Cardiac muscle cell (in vitro differentiated cells and primary cell): ENCODE measurements at places on chromosomes 3 and 15. TPM values are rescaled to one million over a fixed set of nuclear protein-coding genes. Genes with fewer than 3 reads are reported as not detected.

The SLC22A14 gene
- total RNA-seq = 0.07 and 0.12 TPM in 2 replicates

The AADAC gene
- total RNA-seq = not detected in 2 replicates

The PLCH1 gene
- 6.2 and 7.8 TPM in 2 replicates for total RNA-seq

The GLDN gene
- 0.07 and 0.92 TPM in 2 replicates for total RNA-seq

The HAPLN3 gene
- total RNA-seq = 9.9 and 21.7 TPM in 2 replicates

The RPP14 gene
- total RNA-seq = 7.9 and 11.1 TPM in 2 replicates

The SEMA5B gene
- total RNA-seq = 2.3 and 3.5 TPM in 2 replicates

The RPL14 gene
- total RNA-seq = 427 and 486 TPM in 2 replicates

The SERPINI2 gene
- 0.57 TPM in 1 of 2 replicates, not detected in the other for total RNA-seq

The EXD1 gene
- total RNA-seq = not detected in 2 replicates

The LRRN1 gene
- total RNA-seq = 0.85 and 3.0 TPM in 2 replicates

The TMEM89 gene
- total RNA-seq = not detected in 2 replicates

The KBTBD13 gene
- total RNA-seq = 3.3 and 5.0 TPM in 2 replicates

The EDC3 gene
- 16.1 and 17.6 TPM in 2 replicates for total RNA-seq

The SPESP1 gene
- not detected in 2 replicates for total RNA-seq

The CPLX3 gene
- not detected in 2 replicates for total RNA-seq

The ATP13A4 gene
- total RNA-seq = 0.53 and 3.0 TPM in 2 replicates

The SPATA12 gene
- not detected in 2 replicates for total RNA-seq

The GPR171 gene
- not detected in 2 replicates for total RNA-seq

The ROBO2 gene
- 39.4 and 47.1 TPM in 2 replicates for total RNA-seq

The ECT2 gene
- 6.8 and 39.1 TPM in 2 replicates for total RNA-seq

The GOLGA6L10 gene
- 0.12 and 0.28 TPM in 2 replicates for total RNA-seq

The HIGD2B gene
- total RNA-seq = not detected in 2 replicates

The TMEM158 gene
- total RNA-seq = 0.83 and 2.2 TPM in 2 replicates
